ENCODE measurements at places on chromosomes 1 and 21.

DNA sequence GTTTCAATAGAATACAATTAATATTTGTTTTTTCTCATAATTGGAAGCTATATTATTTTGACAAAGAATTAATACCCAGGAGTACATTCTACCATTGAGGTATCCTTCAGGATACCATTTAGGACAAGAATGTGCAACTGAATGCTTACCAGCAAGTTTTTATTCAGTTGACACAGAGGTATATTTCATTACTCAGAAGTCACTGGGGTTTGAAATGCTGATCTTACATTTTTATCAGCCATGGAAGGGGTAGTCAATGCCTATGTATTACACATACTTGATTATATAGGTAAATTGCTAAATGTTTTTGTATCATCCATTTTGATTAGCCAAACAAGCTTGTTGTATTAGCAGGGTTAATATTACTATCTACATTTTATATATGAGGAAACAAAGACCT is 48.0 kb downstream of the C1orf87 start:
- DNase-seq = no peak

- DNase-seq = no peak
These were observed 81.0 kb upstream of the IVNS1ABP start for GRCh38 chr1:185398022-185398421.

- DNase-seq = no peak
These were observed 1.6 kb downstream of the ADAM15 start for GRCh38 chr1:155052439-155053395.

DNA sequence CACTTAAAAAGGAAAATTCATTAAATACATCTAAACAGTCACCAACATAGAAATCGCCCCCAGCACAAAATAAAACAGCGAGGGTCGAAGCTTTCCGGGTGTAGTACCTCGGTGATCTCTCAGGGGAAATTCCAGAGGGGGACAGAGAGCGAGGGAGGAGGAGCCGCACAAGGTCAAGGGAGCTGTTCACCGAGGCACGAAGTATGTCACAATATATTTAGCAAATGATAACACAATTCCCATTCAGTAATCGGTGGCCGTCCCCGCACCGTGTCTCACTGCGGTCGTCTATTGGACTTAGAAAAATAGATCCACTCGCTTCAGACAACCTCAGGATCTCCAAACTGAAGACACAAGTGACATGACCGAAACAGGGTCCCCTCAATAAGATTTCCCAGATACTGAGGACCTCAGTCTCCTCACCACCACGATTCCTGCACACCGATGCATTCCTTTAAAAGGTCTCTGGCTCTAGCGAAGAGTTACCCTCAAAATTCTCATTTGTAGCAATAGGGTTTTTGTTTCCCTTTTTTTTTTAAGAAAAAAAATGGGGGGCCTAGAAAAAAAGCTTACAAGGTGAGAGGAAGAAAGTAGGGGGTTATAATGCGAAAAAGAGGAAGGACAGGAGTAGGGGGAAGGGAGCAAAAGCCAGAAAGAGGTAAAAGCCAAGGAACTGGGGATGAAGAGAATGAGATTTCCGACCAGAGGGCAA is 1.1 kb downstream of the LPGAT1 start:
- peak; percentile 76 for DNase-seq

DNA sequence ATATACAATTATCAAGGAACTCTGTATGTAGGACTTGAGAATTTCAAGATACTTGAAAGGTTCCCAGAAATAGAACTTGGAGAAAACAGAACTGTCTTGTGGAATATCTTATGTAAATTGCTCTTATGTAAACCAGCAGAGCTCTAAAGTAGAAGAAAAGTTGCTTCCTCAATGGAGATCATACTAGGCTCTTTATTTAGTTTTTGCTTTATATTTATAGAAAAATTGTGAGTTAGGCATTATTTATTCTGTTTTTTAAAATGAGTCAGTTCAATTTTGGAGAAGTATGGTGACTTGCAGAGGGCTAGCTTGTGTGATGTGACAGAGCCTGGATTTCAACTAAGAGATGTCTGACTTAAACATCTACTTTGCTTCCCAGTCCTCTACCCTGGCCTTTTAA is 40.4 kb downstream of the ATP6V1G3 start:
- DNase-seq = no peak

DNA sequence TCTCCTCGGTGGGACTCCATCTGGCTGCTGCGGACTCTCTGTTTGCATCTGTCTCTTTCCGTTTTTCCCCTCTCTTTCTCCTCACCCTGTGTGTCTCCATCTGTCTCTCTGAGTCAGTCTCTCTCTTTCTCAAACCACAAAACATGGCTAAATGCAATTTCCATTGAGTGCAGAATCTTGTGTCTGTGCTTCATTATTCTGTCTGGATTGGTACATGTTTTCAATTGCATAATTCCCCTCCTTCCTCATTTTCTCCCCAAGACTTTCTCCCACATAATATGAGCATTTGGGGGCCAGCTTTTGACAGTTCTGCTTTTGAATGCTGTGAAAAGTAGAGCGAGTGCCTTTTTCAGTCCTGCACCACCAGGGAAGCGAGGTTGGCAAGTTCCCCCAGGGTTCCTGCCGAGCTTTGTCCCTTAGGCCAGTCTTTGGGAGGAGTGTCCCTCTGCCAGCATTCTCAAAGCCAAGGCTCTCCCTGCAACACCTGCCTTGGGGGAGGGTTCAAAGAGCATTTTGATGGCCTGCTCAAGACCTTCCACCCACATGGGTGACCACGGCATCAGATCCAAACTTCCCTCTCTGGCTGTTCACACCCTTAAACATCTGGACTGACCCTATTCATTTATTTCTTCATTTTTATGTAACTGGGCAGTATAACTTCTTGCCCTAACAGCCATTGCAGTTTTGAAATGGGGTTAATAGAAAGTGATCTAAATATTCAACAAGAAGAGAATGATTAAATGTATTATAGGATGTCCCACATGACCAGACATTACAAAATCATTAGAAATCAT is 32.8 kb upstream of the SCMH1 start:
- no peak for DNase-seq

DNA sequence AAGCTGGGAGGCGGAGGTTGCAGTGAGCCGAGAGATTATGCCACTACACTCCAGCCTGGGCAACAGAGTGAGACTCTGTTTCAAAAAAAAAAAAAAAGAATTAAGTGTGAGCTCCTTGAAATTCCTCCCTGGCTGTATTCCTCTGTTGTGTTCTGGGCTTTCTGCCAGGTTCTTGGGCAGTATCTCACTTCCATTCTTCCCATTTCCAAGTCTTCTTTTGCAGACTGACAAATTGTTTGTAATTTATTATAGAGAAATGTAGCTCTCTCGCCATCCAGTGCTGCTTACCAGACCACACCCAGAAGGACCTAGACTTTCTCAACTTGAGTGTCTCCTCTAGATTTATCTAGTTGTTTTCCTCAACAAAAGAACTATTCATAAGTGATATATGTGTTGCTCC is 105.0 kb upstream of the ADGRL2 start:
- DNase-seq = no peak

All from NCI-H510A treated with DMSO at 0.1 percent for 48 hours (cell line).